DMS79 (cell line): ENCODE measurements at places on chromosomes 1 and 21.
A peak's percentile ranks its signal among the peaks of the same experiment; 100 is the strongest.

DNA sequence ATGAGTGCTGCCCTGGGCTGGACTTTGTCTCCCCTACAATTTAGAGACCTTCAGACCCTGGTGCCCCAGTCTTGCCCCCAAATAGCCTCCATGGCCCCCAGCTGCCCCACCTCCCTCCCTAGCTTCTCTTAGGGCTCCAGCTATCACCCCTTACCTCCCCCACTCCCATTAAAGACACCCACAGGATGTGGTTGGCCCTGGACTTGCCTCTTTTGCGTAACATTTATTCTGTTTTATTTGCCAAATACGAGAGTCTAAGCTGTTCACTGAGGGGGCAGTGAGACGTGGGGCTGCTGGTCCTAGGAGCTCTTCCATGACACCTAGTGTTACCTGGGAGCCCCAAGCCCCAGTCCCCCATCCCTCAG, 4.5 kb downstream of the ZC3H12A start:
- DNase-seq: no peak

DNA sequence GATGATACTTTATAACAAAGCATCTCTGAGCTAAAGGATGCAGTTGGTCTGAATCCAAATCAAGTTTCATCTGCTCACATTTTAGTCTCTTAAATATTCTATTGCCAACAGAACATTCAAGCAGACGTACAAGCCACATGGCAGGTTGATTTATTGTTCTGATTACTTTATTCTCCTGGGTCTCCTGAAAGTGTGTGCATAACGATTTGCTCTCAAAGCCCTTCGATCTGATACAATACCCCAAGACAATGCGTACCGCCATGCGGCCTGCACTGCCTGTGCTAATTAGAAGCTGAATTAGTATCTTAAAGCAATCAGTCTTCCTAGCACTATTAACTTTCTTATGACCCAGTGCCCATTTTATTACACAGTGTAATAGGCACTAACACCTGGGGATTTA, 56.9 kb downstream of the FHAD1 start:
- DNase-seq: no peak

- DNase-seq: no peak
Observed at GRCh38 chr1:91691525-91691924, 190.9 kb downstream of the CDC7 start.

DNA sequence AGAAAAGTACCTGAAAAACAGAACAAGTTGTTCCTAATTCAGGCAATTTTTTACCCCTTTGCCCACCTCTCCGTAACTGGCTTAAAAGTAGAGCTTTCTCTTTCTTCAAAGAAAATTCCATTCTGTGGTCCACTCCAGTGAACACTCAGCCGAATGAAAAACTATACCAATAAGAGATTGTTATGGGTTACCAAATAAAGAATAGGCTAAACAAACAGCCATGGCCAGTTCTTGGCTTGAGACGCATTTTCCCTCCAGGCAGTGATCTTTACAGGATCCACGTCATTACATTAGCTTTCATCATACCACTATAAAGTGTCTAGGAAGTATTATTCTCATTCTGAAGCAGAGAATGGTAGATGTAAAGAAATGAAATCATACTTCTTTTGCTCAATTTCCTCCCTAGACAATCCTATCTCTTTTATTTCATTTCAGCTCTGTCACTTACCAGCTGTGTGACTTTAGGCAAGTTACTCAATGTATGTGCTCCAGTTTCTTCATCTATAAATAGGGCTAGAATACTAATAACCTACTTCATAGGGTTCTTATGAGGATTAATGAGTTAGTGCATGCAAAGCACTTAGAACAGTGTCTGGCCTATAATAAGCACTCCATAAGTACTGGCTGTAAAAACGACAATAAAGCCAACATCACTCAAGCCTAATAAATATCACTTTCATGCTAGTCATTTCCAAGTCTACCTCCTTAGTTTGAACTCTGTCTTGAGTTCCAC, 26.5 kb upstream of the TRIM45 start:
- peak; percentile 56 for DNase-seq

- no peak for DNase-seq
Observed at GRCh38 chr1:147620543-147620942, 49.8 kb downstream of the ACP6 start.

DNA sequence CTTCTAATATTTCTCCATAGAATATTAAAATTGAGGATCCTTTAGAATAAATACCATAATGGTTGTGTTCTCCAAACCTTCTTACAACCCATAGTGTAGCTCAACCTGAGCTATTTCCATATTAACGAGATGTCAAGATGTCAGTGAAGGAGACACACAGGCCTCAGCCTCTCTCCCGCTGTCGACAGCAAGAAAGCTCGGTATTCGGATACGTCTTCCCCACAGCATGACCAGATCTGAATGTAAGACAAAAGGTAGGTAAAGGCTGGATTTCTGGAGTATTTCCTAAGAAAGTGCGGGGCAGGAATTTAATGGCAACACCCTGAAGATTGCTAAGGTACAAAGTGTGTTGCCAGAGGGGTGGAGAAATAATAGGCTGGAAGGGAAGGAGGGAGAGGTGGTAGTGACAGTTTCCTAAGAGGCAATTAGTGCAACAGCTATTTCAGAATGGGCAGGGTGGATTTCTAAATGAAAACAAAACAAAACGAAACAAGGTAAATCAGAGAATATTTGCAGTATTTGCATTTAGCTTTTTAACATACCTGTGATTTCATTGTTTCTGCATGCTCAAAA, 1.7 kb downstream of the ADSS2 start:
- DNase-seq: no peak

GRCh38 chr1:41679531-41679930, 195.0 kb upstream of the EDN2 start:
- DNase-seq: no peak

GRCh38 chr1:18069903-18070302, 37.7 kb upstream of the IGSF21 start:
- no peak for DNase-seq

DNA sequence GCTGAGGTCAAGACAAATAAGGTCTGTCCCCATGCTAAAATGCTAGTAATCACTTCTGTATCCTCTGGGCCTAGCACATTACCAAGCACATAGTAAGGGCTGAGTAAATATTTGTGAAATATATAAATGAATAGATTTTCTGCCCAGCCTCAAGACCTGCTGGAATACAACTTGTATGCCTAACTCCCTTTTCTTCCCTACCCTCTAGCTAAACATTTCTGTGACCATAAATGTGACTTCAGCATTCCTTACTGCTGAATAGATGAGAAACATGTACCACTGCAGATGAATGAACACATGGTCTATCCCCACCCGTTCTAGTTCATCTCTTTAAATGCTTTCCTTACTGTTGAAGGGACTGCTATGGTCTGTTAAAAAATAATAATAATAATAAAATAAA, 209.0 kb upstream of the HOOK1 start:
- no peak for DNase-seq

- DNase-seq: no peak
Observed at GRCh38 chr1:79988401-79988800, 981.9 kb upstream of the ADGRL4 start.

DNA sequence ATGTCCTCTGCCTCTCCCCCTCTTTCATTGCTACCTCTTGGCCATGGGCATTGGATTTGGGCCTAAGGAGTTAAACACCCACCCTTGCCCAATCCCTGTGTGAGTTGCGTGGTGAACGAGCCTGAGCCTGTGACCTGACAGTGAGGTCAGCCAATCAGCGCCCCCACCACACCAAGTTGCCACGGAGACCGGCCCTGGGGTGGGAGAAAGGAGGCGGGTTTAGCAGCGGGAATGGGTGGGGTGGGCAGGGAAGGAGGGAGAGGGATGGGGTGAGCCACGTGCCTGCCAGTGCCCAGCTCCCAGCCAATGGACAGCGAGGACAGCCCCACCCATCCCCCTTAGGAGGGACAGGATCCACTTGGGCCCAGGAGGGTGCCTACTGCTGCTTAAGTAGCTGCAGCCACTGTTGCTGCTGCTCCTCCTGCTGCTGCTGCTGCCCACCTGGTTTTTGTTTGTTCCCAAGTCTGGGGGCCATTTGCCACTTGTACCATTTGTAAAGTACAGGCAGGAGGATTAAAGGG, 9.5 kb downstream of the ZBTB7B start:
- DNase-seq: peak; percentile 28

- DNase-seq: no peak
Observed at GRCh38 chr1:167077128-167077867, 12.9 kb downstream of the GPA33 start.

- peak; percentile 88 for DNase-seq
Observed at GRCh38 chr1:109632671-109633346, 13.2 kb downstream of the AMPD2 start.

DNA sequence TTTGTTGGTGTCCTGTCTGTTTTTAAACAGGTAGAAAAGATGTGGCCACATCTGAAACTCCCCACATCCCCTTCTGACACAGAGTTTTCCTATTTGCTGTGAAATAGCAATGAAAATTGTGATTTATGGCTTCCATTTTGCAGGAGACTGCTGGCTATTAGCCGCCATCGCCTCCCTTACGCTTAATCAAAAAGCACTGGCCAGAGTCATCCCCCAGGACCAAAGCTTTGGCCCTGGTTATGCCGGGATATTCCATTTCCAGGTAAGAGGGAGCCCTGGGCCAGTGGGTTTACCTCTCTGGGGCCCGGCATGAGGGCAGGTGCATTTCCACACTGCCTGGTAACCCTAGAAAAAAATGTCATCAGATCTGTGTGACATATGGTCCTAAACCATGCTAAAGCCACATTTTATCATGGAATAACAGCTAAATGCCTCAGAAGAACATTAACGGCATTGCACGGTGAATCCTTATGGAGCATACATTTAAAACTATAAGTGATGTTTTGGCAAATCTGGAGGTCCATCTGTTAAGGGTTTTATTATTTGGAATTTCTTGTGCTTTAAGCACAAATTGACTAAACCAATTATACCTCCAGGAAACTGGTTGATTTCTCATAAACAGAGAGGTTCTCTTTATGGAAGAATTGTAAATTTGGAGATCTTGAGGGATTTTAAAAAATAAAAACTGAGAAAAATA, 12.3 kb downstream of the CAPN9 start:
- DNase-seq: no peak

- DNase-seq: no peak
Observed at GRCh38 chr1:56838759-56839158, 15.8 kb upstream of the C8A start.

GRCh38 chr1:12580054-12580887, 37.7 kb downstream of the DHRS3 start:
- no peak for DNase-seq

DNA sequence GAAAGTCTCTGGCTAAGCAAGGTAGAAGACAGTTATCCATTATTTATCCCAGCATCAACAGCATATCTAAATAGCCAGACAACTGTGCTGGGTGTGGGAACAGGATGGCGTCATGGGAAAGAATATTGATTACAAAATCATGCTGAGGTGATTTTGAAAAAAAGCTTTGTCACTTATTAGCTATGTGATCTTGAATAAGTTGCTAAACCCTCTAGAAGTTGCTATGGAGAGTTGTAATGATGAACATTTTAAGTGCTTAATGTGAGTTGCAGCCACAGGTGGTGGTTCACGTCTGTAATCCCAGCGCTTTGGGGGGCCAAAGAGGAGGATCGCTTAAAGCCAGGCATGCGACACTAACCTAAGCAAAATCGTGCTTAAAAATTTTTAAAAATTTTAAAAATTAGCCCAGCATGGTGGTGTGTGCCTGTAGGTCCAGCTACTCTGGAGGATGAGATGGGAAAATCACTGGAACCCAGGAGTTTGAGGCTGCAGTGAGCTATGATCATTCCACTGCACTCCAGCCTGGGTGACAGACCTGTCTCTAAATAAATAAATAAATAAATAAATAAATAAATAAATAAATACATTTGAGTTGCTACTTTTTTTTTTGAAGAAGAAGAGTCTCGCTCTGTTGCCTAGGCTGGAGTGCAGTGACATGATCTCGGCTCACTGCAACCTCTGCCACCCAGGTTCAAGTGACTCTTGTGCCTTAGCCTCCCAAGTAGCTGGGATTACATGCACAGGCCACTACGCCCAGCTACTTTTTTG, 33.6 kb downstream of the WNT2B start:
- no peak for DNase-seq

DNA sequence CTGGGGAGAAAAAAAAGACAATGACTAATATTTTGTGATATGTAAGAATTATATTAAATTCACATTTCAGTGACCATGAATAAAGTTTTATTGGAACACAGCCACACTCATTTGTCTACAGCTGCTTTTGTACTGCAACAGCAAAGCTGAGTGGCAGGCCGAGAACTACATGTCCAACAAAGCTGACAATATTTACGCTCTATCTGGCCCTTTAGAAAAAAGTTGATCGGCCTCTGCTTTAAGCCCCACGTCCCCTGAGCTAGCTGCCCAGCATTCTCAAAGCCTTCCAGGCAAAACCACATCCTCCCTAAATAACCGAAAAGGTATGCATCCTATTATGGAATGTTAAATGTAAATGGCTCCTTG, 8.6 kb downstream of the SLC2A1 start:
- DNase-seq: no peak

GRCh38 chr1:21942464-21942863, 5.4 kb upstream of the HSPG2 start:
- DNase-seq: no peak

GRCh38 chr21:34513129-34513675, 1.2 kb upstream of the KCNE1 start:
- no peak for DNase-seq

DNA sequence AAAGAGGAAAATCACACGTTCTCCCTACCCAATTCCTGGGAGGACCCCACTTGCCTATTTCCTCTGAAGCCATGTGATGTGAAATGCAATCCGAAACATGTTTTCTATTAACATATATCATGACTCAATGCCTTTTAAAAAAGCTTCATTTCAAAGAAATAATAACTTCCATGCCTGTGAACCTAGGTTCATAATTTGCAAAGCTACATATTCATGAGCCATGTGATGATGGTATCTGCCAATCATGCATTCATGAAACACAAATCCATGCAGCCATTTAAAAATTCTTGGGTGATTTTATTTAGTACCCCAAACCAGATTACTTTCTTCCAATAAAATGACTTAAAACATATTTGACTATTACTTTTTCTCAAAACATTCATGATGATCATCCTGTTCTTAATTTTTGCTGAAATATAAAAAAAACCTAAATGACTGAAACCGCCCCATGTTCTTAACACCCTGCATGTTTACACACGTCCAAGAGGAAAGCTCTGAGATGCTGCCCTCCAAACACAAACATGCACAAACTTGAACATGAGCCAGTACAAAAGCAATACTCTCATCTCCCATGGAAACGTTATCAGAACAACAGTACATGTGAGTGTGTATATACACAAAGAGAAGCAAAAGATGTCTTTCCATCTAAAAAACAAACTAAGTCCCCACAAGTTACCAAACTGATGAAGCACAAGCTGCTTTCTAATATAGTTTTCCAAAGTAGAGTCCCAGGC, 140.1 kb downstream of the TGFBR3 start:
- DNase-seq: no peak

- DNase-seq: no peak
Observed at GRCh38 chr1:38337711-38338110, 291.1 kb upstream of the POU3F1 start.

DNA sequence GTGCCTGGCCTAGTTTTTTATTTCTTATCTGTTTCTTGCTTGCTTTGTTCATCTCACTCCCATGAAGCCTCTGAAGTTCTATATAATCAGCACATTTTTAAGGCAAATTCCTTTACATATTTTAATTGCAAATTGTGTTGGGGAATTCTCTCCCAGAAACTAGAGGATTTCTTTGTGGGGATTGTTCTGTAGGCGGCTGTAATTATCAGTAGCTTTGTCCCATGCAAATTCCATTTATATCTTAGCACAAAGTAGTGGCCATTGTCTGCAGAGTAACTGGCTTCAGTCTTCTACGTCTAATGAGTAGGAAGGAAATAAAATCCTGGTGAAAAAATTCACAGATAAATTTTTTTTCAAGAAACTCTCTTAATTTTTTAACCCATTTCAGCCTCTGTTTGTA, 35.7 kb downstream of the CLEC20A start:
- no peak for DNase-seq
